ENCODE measurements at places on chromosomes 12 and 14.

- no peak for DNase-seq
Observed at GRCh38 chr12:10251669-10252068, 39.0 kb downstream of the GABARAPL1 start.

GRCh38 chr14:47778631-47779030 is 103.2 kb upstream of the MDGA2 start:
- no peak for DNase-seq

- DNase-seq: no peak
Observed at GRCh38 chr12:16492240-16492639, 113.7 kb downstream of the LMO3 start.

DNA sequence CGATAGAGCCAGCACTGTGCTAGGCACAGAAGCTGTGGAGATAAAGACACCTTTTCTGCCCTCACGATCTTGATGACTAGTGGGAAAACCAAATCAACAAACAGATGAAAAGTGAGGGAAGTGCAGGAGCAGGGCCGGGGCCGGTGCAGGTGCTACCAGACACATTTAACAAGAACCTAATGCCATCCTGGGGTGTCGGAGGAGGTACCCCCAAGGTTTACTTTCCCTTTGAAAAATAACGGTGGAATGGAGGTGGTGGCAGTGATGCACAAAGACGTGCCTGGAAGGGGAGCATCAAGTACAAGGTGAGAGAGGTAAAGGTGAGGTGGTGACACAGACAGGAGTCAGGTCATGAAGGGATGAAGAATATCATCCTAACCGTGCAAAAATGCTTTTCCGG is 22.1 kb downstream of the SLC6A13 start:
- DNase-seq: no peak

- peak; percentile 65 for DNase-seq
Observed at GRCh38 chr12:50039151-50039835, 14.0 kb upstream of the RACGAP1 start.

DNA sequence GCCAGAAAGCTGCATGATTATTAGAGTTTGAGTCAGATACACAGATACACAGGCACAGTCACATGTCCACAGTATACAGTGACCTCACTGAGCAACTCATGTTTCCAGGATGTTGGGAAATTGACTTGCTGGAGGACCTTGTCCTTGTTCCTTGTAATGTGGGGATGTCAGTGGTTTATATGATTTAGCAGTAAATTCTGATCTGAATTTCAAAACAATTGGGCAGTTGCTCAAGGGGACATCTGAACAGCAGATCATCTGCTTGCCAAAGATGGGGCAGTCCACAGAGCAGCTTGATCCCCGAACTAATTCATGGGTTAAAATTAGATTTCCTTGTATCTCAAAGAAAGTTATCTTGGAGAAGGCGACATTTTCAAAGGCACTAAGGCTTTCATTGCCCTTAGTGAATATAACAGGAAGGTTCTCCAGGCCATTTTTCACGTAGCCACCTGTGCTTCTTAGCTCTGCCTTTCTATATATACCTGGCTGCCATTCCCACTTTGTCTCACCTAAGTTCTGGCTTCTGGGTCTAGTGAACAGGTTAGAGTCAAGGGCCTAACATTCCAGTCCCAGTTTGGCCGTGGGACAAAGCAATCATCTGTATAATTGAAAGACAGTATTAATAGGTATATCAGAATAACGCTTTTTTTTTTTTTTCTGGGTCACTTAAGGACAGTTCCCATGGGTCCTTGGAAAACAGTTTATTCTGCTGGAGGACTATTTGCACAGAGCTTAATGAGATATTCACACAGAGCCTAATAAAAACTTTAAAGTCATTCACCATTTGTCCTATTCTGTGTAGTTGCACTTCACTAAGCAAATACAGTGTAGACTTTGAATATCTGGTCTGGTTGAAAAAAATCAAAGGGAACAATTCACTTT is 64.9 kb upstream of the STRN3 start:
- DNase-seq: no peak

DNA sequence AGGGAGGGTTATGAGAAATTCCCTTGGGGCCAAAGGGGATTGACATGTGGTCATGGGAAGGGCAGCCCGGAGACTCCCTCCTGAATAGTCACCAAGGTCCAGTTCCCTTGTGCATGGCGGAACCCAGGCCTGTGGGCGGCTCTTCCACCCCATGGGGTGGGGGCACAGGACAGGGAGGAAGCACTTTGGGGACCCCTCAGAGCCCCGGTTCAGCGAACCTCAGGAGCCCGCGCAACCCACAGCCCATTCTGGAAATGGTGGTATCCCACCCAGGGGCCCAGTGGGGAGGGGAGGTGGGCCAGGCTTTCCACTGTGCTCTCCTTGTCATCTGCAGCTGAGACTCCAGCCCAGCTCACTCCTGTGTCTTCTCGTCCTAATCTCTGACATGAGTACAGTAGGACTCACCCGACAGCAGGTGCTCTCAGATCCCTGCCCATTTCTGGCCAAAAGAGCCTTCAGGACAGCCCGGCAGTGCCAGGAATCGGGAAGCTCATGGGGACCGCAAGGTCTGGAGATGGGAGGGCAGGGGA is 255.2 kb upstream of the SFSWAP start:
- DNase-seq: no peak

- DNase-seq: no peak
Observed at GRCh38 chr12:1830981-1831963, 10.9 kb downstream of the LRTM2 start.

- DNase-seq: no peak
Observed at GRCh38 chr14:88904864-88905263, 80.4 kb downstream of the TTC8 start.

GRCh38 chr14:32509632-32510187 is 180.6 kb downstream of the AKAP6 start:
- DNase-seq: no peak

- no peak for DNase-seq
Observed at GRCh38 chr14:91257328-91258010, 13.0 kb upstream of the GPR68 start.

DNA sequence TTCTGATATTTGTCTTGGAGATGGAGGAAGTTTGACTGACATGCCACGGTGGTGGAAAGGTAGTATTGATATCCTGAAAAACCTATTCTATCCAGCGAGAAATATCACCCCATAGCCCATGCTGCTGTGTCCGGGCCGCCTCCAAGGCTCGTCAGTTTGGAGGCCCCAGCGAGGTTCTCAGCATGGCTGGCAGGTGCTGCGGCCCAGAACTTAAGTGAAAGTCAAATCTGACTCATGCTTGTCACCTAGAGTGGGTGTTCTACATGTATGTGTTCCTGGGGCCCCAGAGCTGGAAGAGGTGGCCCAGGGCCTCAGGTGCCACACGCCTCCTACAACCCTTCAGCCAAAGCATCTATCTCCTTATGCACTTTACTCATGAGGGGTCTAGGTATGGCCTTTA is 92.9 kb downstream of the GCH1 start:
- no peak for DNase-seq

GRCh38 chr12:19576506-19577280 is 137.4 kb downstream of the AEBP2 start:
- DNase-seq: no peak

DNA sequence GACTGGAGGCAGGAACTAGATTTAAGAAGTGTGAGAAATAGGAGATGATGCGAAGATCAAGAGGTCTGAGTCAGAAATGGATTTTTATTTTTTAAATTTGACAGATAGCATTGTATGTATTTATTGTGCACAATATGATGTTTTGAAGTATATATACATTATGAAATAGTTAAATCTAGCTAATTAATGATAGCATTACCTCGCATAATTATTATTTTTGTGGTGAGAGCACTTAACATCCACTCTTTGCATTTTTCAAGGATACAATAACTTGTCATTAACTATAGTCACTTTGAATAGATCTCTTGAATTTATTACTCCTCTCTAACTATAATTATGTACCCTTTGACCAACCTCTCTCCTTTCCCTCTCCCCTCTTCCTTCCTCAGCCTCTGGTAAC is 3.7 kb downstream of the SMOC1 start:
- DNase-seq: no peak

GRCh38 chr14:99549684-99550083 is 54.3 kb downstream of the CCDC85C start:
- DNase-seq: no peak

DNA sequence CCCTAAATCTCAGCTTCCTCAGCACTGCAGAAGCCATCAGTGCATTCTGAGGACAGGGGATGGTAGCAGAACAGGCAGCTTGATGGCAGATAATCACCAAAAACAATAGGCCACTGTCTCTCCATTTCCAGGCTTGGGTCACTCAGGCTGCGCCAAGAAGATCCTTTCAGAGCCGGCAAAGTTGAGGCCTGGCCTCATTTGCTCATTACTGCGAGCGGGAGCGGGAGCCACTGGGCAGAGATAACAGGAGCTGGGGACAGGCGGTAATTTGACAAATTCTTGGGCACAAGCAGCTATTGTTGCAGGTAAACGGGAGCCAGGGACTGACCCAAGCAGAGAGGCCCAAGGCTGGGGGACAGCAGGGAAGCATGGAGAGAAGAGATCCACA is 2.1 kb downstream of the MSI1 start:
- DNase-seq: no peak

- DNase-seq: no peak
Observed at GRCh38 chr12:50482571-50482970, 22.2 kb upstream of the DIP2B start.

- no peak for DNase-seq
Observed at GRCh38 chr12:68111995-68112394, 47.5 kb downstream of the IFNG start.

DNA sequence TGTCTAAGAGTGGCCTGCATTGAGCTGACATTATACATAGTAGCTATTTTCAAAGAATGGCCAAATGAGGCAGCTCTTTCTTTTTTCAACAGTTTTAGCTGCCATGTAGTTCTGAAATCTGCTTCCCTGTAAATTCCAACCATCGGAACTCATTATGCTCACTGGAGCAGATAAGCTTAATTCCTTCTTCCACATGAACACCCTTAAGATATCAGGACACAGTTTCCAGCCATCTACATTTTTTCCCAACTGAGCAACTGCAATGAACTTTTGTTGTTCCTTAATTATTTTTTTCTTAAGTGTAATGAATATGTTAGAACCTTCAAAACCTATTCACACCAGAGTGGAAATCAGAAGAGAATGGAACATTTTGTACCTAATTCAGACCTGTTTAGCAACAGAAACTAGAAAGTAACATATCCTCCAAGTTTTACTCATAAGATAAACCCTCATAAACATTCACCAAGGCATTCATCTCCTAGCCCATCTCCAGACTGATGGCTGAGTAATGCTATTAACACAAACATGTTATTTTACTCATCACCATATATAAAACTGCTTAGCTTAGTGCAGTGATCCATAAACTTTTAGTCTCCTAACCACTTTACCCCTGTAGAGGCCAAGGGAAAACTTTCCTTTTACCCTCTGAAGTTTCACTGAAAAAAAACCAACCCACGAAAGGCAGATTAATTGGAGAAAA is 296.1 kb upstream of the SYT1 start:
- no peak for DNase-seq

GRCh38 chr12:116502989-116503496 is 56.1 kb upstream of the MAP1LC3B2 start:
- DNase-seq: no peak

- DNase-seq: no peak
Observed at GRCh38 chr12:4421590-4422031, 24.0 kb downstream of the FGF6 start.

GRCh38 chr12:41151793-41152192 is 36.3 kb upstream of the PDZRN4 start:
- no peak for DNase-seq

DNA sequence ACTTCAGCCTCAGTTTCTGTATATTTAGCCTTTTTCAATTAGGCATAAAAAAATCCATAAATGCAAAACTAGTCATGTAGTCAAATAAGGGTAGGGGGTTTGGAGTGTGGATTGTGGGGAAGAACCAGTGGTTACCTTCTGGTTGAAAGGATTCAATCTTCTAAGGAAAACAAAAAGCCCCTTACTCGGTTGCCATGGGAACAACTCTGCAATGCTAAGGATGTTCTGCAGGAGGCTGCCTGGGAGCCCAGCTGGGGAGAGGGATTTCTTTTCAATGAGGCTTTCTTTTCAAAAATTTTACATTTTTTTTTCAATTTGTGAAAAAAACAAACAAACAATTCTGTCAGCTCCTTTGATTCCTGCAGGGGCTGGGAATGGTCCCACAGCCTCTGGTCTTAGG is 67.2 kb downstream of the SLC8A3 start:
- DNase-seq: no peak

- DNase-seq: no peak
Observed at GRCh38 chr14:101654051-101654450, 92.8 kb downstream of the DIO3 start.

DNA sequence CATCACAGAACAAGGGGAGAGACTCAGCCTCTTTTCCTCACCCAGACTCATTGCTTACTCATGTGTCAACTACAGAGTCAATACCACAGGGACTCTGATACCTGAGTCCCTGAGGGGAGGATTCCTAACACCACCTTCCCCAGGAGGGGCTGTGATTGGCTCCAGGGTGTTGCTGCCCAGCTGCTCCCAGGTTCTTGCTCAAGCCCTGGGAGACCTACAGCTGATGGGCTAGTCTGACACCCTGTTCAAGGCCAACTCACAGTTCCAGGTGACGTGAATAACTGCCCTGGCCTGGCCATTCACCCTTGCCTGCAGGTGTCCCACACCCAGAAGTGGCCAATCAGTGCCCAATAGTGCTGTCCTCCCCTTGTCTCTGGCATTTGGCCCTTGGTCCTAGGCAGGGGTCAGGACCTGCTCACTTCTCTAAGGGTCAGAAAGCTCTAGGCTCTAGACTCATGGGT is 8.6 kb downstream of the SPRYD4 start:
- DNase-seq: no peak

- no peak for DNase-seq
Observed at GRCh38 chr12:39541471-39541870, 78.1 kb downstream of the ABCD2 start.

DNA sequence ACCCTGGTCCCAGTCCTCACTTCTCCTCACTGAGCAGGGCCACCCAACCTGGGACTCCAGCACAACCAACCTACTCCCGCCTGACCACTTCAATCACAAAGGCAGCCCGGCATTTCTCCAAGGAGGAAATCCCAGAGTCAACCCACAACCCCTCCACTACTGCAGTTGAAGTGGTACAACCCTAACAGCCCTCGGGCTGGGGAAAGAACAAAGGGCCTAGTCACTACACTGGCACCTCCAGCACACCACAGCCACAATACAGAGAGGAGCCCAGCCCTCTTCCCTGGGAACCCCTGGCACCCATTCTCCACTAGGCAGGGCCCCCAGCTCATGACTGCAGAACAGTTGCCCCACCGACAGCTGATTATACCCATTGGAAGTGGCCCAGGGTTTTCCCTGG is 13.7 kb upstream of the OR5AU1 start:
- no peak for DNase-seq

DNA sequence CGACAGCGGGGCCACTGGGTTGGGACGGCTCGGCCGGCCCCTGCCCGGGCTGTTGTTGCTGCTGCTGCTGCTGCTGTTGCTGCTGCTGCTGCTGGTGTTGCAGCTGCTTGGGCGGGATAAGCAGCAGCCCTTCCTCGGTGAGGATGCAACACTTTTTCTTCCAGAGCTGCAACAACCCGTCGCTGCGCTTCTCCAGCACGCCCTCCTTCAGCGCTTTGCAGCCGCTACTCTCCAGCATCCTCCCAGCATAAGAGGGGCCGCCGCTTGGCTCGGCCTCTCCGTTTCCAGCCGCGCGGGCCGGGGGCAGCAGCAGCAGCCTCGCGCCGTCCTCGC is 529 bp downstream of the PHLDA1 start:
- DNase-seq: no peak

Measured in stimulated activated CD4-positive, alpha-beta T cell treated with anti-CD3 and anti-CD28 coated beads, Interleukin-15, amount 100 ng/mL, for 1 hour (primary cell).